ENCODE measurements at places on chromosomes 1 and 21.

DNA sequence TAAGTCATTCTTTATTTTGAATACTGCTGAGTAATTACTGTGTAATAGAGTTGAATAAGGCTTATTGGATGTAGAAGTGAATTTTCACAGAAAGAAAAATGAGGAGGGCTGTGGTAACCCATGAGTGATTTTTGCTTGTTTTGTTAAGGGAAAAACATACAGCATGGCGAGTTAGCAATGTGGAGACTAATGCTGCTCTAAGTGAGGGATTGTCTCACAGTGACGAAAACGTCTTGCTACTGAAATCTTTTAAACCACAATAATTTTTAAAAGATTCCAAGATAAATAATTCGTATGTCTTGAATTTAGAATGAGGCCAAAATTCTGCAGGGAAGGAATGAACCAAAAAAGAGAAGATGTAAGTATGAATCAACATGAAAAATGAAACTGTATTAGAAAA lies 16.2 kb upstream of the PLA2G4A start:
- no peak for DNase-seq

- no peak for DNase-seq
Observed at GRCh38 chr1:151147132-151147503, 687 bp upstream of the SEMA6C start.

- DNase-seq: no peak
Observed at GRCh38 chr1:175355414-175355813, 162.8 kb upstream of the KIAA0040 start.

GRCh38 chr21:44779417-44780136 lies 22.0 kb downstream of the UBE2G2 start:
- DNase-seq: no peak

DNA sequence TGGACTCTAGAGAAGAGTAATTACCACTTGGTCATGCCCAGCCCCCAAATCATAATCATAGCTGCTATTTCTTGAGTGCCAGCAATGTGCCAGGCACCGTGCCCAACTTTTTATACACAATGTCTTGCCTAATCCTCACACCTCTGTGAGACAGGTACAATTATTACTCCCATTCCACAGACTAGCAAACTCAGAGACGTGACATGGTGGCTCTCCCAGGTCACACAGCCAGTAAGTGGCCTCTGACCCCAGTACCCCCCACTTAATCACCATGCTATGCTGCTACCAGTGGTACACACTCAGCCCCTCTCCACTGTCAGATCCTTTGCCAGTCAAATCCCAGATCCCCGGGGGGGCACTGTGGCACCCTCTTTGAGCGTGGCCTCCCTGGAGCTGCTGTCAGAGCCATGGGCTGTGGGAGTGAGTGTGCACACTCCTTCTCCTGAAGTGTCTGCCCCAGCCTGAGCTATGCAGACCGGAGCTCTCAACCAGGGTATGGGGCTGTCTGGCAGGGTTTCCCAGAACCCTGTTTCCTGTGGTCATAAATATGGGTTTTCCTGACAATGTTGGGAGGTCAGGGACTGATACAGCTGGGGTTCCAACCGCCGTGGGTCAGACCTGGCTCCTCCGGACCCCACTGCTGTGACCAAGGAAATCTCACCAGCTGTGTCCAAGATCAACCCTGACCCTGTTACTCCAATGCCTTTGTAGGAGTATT lies 51.8 kb downstream of the LACTBL1 start:
- DNase-seq: no peak

- no peak for DNase-seq
Observed at GRCh38 chr1:32780628-32781234, 36.4 kb downstream of the YARS1 start.

DNA sequence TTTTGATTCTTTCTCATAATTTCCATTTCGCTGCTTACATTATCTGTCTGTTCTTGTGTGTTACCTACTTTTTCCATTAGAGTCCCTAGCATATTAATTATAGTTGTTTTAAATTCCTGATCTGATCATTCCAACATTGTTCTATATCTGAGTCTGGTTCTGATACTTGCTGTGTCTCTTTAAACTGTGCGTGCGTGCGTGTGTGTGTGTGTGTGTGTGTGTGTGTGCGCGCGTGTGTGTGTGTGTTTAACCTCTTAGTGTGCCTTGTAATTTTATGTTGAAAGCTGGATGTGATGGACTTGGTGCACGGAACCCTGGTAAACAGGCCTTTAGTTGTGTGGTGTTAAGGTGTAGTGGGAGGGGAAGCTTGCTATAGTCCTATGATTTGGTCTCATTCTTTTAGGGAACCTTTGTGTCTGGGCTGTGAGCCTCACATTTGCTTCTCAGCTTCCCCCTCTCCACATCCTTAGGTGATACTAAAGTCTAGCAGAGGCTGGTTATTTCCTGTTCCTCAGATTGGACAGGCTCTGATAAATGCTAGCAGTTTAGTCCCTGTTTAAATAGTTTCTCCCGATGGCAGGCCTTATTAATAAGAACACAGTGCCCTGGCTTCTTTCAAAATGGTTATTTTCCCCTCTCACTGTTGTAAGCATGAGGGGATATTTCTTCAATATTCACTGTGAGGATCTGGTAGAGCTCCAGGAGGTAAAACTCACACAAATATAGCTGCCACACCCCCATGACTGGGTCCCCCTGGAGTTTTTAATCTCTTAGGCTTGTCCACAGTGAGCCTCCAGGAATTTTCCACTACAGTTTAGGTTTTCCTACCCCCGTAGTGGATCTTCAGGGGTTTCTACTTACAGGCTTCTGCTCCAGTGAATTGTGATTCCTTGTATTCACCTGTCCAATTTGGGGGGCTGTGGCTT lies 118.3 kb downstream of the GALNT2 start:
- no peak for DNase-seq

GRCh38 chr1:167821969-167822685 lies 91.8 kb downstream of the ADCY10 start:
- DNase-seq: no peak

DNA sequence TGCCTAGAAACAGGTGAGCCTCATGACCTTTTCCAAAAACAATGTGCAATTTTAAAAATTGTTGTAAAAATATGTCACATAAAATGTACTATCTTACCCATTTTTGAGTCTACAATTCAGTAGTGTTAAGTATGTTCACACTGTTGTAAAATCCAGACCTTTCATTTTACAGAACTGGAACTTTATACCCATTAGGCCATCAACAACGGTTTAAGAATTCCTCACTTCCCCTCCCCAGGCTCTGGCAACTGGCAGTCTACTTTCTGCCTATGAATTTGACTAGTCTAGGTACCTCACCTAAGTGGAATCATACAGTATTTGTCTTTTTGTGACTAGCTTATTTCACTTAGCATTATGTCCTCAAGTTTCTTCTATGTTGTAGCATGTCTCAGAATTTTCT lies 8.6 kb downstream of the CTSE start:
- no peak for DNase-seq

Measured in Peyer's patch (tissue), 4 donors.